Smooth muscle cell of trachea (primary cell): ENCODE measurements at places on chromosomes 6 and 20. TPM values are rescaled to one million over a fixed set of nuclear protein-coding genes. Genes with fewer than 3 reads are reported as not detected.

SOX18 gene
- 0.29 TPM in 1 of 2 replicates, not detected in the other for total RNA-seq

MAD2L1BP gene
- 30.4 and 42.2 TPM in 2 replicates for total RNA-seq

GSTA1 gene
- not detected in 2 replicates for total RNA-seq

FGD2 gene
- not detected in 2 replicates for total RNA-seq

RXRB gene
- 28.2 and 36.4 TPM in 2 replicates for total RNA-seq

ULBP2 gene
- total RNA-seq = 0.99 and 2.5 TPM in 2 replicates

ADGRB3 gene
- total RNA-seq = under 0.01 and 0.15 TPM in 2 replicates

SLC35F1 gene
- total RNA-seq = under 0.01 TPM in 1 of 2 replicates, not detected in the other

NHLRC1 gene
- 4.7 and 5.6 TPM in 2 replicates for total RNA-seq

VSX1 gene
- not detected in 2 replicates for total RNA-seq

TNFRSF6B gene
- 24.3 and 66.5 TPM in 2 replicates for total RNA-seq

POU5F1 gene
- 0.33 TPM in 1 of 2 replicates, not detected in the other for total RNA-seq

MLN gene
- not detected in 2 replicates for total RNA-seq

CARMIL1 gene
- 32.0 and 35.7 TPM in 2 replicates for total RNA-seq

OPRM1 gene
- total RNA-seq = under 0.01 TPM in 1 of 2 replicates, not detected in the other

PNLDC1 gene
- not detected in 2 replicates for total RNA-seq

ARFGEF3 gene
- total RNA-seq = 0.17 and 0.44 TPM in 2 replicates

CLPSL2 gene
- not detected in 2 replicates for total RNA-seq

MACROD2 gene
- total RNA-seq = 0.50 and 1.5 TPM in 2 replicates

BMP7 gene
- total RNA-seq = not detected in 2 replicates

ASF1A gene
- 12.1 and 22.1 TPM in 2 replicates for total RNA-seq

HLA-DQA1 gene
- not detected in 2 replicates for total RNA-seq

PHF10 gene
- total RNA-seq = 9.6 and 12.9 TPM in 2 replicates

CST2 gene
- total RNA-seq = not detected in 2 replicates

BPIFB4 gene
- total RNA-seq = not detected in 2 replicates

ZC2HC1B gene
- not detected in 2 replicates for total RNA-seq

RIMS4 gene
- total RNA-seq = under 0.01 and 0.17 TPM in 2 replicates

ORC3 gene
- total RNA-seq = 26.3 and 31.9 TPM in 2 replicates

CCR6 gene
- not detected in 2 replicates for total RNA-seq

SLC16A10 gene
- not detected in 2 replicates for total RNA-seq

OPRL1 gene
- 1.9 and 5.8 TPM in 2 replicates for total RNA-seq

FOXS1 gene
- not detected in 2 replicates for total RNA-seq

KIAA1755 gene
- total RNA-seq = 4.1 and 4.3 TPM in 2 replicates

CST5 gene
- total RNA-seq = not detected in 2 replicates

OOEP gene
- total RNA-seq = 0.29 TPM in 1 of 2 replicates, not detected in the other

PM20D2 gene
- 3.3 and 3.8 TPM in 2 replicates for total RNA-seq

SLX4IP gene
- total RNA-seq = 4.5 and 6.5 TPM in 2 replicates
